ENCODE measurements at places on chromosomes 5 and 9. TPM values are rescaled to one million over a fixed set of nuclear protein-coding genes. Genes with fewer than 3 reads are reported as not detected.

Gene CCL27
- total RNA-seq: not detected

Gene GMCL2
- total RNA-seq: not detected

Gene EQTN
- total RNA-seq: not detected

Gene INSL6
- not detected for total RNA-seq

Gene UBAP2
- 37.1 TPM for total RNA-seq

Gene PCDHGB3
- 0.22 TPM for total RNA-seq

Gene CSF1R
- total RNA-seq: 0.28 TPM

Gene C5orf58
- not detected for total RNA-seq

Gene NR2F1
- 6.4 TPM for total RNA-seq

Gene MYOT
- not detected for total RNA-seq

Gene IFNB1
- total RNA-seq: not detected

Gene FANCC
- 8.4 TPM for total RNA-seq

Gene PCDHGA11
- not detected for total RNA-seq

Gene WDR38
- not detected for total RNA-seq

Gene DDX4
- total RNA-seq: not detected

Gene FRMD3
- 6.2 TPM for total RNA-seq
